ENCODE measurements at places on chromosomes 4 and X.

DNA sequence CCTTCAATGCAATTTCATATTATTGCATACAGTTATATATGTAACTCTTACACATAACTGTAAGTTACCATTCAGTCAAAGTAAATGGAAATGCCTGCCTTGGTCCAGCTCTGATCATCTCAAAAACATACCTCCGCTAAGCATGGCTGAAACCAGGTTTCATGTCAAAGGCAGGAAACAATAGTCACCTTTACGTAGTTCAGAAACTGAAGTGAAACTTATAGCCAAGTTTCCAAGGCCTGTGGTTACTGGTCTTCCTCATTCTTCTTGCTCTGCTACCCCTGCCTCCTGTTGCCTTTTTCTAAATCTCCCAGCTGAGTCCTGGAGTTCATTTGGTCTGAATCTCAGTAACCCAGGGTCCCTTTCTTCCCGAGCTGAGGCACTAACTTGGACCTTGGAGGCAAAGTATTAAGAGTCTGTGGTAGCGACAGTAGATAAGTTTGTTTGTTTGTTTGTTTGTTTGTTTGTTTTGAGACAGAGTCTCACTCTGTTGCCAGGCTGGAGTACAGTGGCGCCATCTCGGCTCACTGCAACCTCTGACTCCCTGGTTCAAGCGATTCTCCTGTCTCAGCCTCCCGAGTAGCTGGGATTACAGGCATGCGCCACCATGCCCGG lies 30.8 kb downstream of the DAPP1 start:
- H3K4me1 ChIP-seq: no peaks in the 10 kb centered on the region
- H3K27me3 ChIP-seq: no peaks in the 10 kb centered on the region
- H3K36me3 ChIP-seq: no peaks in the 10 kb centered on the region
- no peak overlapping the region for H3K4me3 ChIP-seq

- H3K4me3 ChIP-seq: no peak overlapping the region
- H3K27me3 ChIP-seq: no peaks in the 10 kb centered on the region
- no peaks in the 10 kb centered on the region for H3K36me3 ChIP-seq
These were observed 15.3 kb downstream of the PGRMC1 start for GRCh38 chrX:119251386-119251785.

- H3K36me3 ChIP-seq: no peaks in the 10 kb centered on the region
- no peak overlapping the region for H3K4me3 ChIP-seq
- H3K4me1 ChIP-seq: no peaks in the 10 kb centered on the region
These were observed 166.7 kb downstream of the RPA4 start for GRCh38 chrX:97050392-97050791.

DNA sequence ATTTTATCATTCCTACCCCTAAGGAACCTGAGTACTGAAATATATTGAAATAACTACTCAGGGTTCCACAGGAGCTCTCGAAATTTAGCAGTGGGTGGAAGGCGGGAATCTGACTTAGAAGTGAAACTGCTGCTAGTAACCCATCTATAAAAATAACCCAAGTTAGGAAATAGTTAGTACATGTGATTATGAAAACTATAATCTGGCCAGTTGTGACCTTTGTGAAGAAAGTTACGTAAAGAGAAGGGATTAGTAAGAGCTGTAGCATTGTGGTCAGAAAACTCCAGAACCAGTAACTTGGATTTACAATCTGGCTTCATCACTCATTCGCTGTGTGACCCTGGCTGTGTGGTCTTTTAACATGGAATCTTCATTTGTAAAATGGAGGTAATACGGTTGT lies 175.5 kb downstream of the RAPGEF2 start:
- DNase-seq: no peak
- peaks cover 3% of the 10 kb centered on the region for H3K4me1 ChIP-seq
- H3K27me3 ChIP-seq: no peaks in the 10 kb centered on the region
- no peak overlapping the region for H3K27ac ChIP-seq

DNA sequence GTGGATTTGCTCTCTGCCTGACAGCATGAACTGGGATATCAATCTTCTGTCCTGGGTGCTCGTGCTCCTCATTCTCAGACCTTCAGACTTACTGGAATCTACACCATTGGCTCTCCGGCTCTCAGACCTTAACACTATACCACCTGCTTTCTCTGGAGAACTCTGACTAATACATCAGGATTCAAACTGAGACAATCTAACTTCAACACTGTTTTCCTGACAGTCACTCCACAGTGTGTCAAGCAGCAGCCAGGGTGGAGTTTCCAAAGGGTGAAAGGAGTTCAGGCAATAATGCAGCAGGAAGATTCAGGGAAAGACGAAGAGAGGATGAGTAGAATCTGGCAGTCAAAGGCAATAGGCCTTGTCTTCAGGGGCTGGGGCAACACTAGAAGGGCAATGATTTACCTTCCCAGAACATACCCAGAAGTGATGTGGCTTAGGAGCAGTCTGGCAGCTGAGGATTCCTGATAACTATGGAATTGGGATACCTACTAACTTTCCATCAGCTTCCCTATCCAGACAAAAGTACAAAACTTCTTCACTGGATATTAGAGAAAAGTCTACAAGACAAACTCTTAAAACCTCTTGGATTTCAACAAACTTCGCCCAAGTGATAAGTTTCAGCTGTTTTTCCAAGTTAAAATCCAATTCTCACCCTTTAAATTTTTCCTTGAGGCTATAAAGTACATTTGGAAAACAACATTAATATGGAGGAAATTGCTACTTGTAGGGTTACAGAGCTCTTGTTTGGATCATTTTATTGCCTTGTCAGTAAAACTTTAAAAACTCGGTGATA lies 58.4 kb upstream of the SLIT2 start:
- no peaks in the 10 kb centered on the region for H3K4me1 ChIP-seq
- no peak for DNase-seq
- H3K27ac ChIP-seq: no peak overlapping the region
- H3K4me3 ChIP-seq: no peak overlapping the region

DNA sequence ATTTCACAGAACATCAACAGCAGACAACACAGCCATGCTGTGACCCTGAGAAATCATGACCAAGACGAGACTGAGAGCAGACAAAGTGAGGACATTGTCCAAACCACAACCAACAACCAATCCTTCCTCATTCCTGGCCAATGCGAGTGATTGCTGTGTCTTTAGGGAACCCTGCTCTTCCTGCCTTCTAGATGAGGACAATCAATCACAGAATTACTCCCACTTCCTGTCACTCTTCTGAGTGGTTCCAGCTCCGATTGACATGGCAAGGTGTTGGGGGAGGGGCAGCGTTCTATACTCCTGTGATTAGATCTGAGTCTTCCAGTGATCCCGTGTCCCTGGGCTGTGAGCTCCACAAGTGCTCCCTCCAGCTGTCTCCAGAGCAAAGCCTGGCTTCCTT lies 227.8 kb downstream of the STIM2 start:
- H3K36me3 ChIP-seq: no peaks in the 10 kb centered on the region
- no peak for DNase-seq
- peaks cover 25% of the 10 kb centered on the region for H3K4me1 ChIP-seq
- peaks cover 19% of the 10 kb centered on the region for H3K27me3 ChIP-seq
- no peak overlapping the region for H3K4me3 ChIP-seq

- H3K4me3 ChIP-seq: no peak overlapping the region
- H3K4me1 ChIP-seq: peaks cover 6% of the 10 kb centered on the region
- DNase-seq: no peak
- no peak overlapping the region for H3K27ac ChIP-seq
These were observed 1.5 kb upstream of the TACR3 start for GRCh38 chr4:103721251-103721650.

- H3K4me3 ChIP-seq: no peak overlapping the region
- H3K4me1 ChIP-seq: no peaks in the 10 kb centered on the region
- H3K36me3 ChIP-seq: no peaks in the 10 kb centered on the region
These were observed 15.1 kb upstream of the NKX3-2 start for GRCh38 chr4:13559413-13559812.

GRCh38 chr4:103753868-103754653 lies 34.3 kb upstream of the TACR3 start:
- no peak overlapping the region for H3K27ac ChIP-seq
- no peaks in the 10 kb centered on the region for H3K27me3 ChIP-seq
- no peak overlapping the region for H3K4me3 ChIP-seq
- no peak for DNase-seq
- no peaks in the 10 kb centered on the region for H3K4me1 ChIP-seq

- DNase-seq: no peak
- no peaks in the 10 kb centered on the region for H3K27me3 ChIP-seq
- H3K27ac ChIP-seq: no peak overlapping the region
- H3K4me1 ChIP-seq: no peaks in the 10 kb centered on the region
These were observed 10.6 kb upstream of the IRAK1 start for GRCh38 chrX:154030266-154030665.

- H3K4me3 ChIP-seq: no peak overlapping the region
- DNase-seq: no peak
- H3K4me1 ChIP-seq: peaks cover 14% of the 10 kb centered on the region
- no peak overlapping the region for H3K27ac ChIP-seq
- peaks cover 23% of the 10 kb centered on the region for H3K27me3 ChIP-seq
- H3K36me3 ChIP-seq: no peaks in the 10 kb centered on the region
These were observed 2.3 kb upstream of the CHIC2 start for GRCh38 chr4:54066718-54067129.

DNA sequence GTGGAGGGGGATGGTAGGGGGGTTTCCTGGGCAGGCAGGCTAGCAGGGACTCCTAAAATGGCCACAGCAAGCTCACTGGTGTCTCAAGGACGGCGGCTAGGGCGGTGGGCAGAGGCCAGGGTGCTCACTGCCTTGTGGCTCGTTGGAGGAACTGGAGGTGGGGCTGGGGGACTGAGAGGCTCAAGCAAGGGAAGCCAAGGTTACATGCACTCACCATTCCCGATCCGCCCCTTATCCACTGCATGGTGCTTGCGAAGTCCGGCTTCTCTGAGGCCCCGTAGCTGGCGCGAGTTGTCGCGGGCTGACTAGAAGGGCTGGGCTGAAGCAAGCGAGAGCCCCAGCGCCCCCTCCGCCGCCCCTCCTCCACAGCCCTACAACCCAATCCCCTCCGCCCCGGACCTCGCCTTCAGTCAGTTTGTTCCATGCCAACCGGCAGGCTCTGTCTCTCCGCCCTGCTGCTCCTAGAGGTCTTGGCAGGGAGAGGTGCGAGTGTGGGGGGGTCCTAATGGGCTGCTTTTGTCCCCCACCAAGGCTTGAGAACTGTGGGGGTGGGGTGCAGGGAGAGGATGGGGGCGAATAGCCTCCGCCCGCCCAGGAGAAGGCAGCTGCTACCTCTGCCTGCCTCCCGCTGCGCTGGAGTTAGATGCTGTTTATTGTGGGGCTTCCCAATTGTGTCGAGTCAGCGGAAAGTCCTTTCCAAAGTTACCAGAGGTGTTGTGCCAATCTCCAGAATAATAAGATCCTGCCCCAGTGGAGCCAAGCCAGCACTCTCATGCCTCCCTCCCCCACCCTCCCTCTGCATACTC lies at the start of gene ARHGEF9:
TSS of gene ARHGEF9 (minus strand) at position 313 of the 806 bp plus-strand sequence. CDS start at position 244, 69 bp downstream.
- peak within 1 kb of the TSS; percentile 51 for H3K4me3 ChIP-seq
- H3K27me3 ChIP-seq: no peaks in the 10 kb centered on the region
- peaks cover 7% of the 10 kb centered on the region for H3K4me1 ChIP-seq
- H3K36me3 ChIP-seq: peaks cover 4% of the 10 kb centered on the region

GRCh38 chr4:158572608-158573007 lies 50.9 kb downstream of the RXFP1 start:
- no peak for DNase-seq
- H3K36me3 ChIP-seq: no peaks in the 10 kb centered on the region
- no peak overlapping the region for H3K27ac ChIP-seq
- no peak overlapping the region for H3K4me3 ChIP-seq

DNA sequence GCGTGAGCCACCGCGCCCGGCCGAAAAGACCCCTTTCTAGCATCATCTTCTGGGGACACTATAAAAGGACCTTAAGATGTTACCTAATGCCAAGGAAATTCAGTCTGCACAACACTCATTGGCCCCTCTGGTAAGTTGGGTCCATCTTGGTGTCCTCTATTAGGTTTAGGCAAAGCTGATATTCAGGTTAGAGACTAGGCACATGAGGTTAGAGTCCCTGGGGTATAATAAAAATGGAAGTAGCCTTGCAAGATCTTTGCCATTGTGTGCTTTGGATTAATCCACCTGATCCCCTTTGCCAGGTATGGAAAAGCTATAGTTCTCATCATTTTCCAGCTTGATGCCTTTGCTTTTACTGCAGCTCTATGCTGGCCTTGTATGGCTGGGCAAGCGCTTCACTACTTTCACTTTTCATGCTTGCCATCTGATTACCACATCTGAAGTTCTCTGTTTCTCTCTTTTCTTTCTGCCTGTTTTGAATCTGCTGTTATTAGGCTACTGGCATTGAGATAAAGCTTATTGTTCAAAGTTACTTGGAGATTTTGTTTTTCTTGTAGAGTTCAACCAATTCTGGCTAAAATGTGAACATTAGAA lies 5.4 kb upstream of the ADH4 start:
- no peaks in the 10 kb centered on the region for H3K27me3 ChIP-seq
- H3K27ac ChIP-seq: no peak overlapping the region
- DNase-seq: no peak
- no peak overlapping the region for H3K4me3 ChIP-seq

DNA sequence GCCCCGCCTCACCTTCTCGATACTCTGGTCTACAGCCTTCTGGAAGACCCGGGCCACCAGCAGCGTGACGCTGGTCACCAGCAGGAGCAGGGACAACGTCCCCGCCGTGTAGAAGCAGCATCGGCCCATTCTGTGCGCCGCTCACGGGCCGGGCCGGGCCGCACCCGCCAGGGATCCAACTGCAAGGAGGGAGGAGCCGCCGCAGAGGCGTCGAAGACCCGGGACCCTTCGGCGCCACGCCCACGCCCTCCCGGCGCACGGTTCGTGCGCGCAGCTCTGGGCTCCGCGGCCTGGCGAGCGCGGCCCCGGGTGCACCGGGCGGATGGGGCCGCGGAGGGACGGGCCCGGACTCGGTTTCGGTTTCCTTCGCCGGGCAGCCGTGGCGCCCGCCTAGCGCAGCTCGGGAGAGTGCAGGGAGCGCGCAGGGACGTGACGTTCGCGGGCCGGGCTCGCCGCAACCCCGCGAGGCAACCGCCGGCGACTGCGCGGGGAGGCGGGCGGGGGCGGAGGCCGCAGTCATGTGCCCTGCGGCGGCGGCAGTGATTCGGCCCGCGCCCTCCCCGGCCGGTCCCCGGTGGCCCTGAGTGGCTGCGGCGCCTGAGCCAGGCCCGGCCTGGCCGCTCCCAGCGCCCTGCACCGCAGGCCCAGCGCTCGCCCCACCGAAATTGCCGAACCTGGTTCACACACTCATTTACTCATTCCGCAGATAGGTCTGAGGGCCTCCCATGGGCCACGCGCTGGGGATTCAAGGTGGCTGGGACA lies at the start of gene SCARB2:
TSS of gene SCARB2 (minus strand) at position 410 of the 762 bp plus-strand sequence. CDS start at position 129, 281 bp downstream.
- no peaks in the 10 kb centered on the region for H3K36me3 ChIP-seq
- H3K4me3 ChIP-seq: peak within 1 kb of the TSS; percentile 70
- peak; percentile 91 for DNase-seq
- peak within 1 kb of the TSS; percentile 84 for H3K27ac ChIP-seq

DNA sequence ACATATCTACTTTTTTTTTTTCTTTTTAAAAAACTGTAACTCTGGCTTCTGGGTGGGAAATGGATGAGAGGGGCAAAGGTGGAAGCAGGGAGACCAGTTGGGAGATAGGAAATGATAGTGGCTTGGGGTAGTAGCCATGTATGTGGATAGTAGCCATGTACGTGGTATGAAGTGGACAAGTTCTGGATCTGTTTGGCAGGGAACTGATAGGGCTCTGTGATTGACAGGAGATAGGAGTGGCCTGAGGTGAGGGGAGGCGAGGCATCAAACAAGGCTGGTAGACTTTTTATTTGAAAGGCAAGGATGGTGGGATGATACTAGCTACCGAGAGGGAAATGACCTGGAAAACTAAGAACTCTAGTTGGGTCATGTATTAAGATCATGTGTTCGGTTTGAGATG lies 117.8 kb downstream of the AFF1 start:
- H3K4me1 ChIP-seq: peaks cover 65% of the 10 kb centered on the region
- no peak for DNase-seq
- no peak overlapping the region for H3K27ac ChIP-seq
- peaks cover 5% of the 10 kb centered on the region for H3K36me3 ChIP-seq
- no peaks in the 10 kb centered on the region for H3K27me3 ChIP-seq

- no peaks in the 10 kb centered on the region for H3K27me3 ChIP-seq
- DNase-seq: no peak
- H3K4me3 ChIP-seq: no peak overlapping the region
These were observed 64.0 kb downstream of the PTTG2 start for GRCh38 chr4:38024206-38024509.

All from neural progenitor cell (in vitro differentiated cells).